AG08395 (cell line): ENCODE measurements at places on chromosomes 16 and 17.
A peak's percentile ranks its signal among the peaks of the same experiment; 100 is the strongest.

GRCh38 chr16:86590501-86591144 is 12.3 kb downstream of the FOXL1 start:
- peak; percentile 71 for DNase-seq

DNA sequence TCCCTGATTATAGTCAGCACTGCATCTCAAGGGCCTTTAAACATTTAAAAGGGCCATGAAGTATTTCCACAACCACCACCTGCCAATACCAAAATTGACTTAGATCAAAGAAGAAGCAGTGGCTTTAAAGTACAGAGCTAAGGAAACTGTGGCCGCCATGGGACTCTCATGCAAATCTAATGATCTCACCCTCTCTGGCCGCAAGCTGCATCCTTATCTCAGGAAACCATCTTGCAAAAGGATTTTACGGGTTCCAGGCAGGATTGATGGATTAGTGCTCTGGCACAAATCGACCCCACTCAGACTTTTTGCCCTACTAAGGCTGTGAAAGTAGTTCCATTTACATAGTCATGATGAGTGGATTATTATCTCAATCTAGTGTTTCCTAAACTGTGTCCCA is 22.6 kb downstream of the CDRT4 start:
- no peak for DNase-seq

- no peak for DNase-seq
Measured at GRCh38 chr16:82900559-82900958, 273.8 kb downstream of the CDH13 start.

DNA sequence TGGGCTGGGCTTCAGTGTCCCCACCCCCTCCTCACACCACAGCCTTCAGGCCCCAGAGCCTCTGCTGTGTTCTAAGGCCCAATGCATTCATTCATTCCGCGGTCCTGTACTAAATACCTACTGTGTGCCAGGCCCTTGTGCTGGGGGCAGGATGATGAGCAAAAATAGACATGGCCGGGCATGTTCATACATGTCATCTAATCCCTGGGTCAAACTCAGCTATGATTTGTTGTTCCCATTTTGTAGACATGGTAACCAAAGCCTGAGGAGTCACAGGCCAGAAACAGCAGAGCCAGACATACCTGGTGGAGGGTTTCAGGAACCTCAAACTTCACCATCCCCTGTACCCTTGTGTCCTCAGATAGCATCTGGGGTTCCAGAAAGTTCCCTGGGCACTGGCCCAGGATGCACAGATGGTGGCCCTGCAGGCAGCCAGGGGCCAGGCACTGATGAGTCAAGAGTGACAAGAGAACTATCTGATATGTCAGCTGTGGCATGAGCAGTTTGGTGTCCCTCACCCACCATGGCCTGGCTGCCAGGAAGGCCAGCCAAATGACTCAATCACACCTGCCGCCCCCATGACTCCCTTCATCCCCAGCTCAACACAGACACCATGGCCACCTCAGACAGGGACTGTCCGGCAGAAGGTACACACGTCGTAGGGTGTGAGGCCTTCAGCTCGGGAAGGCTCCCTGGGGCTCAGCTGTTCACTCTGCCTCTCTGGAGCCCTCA is 2.7 kb upstream of the RRAD start:
- DNase-seq, result no peak

GRCh38 chr16:73049091-73049490 is 1.2 kb upstream of the ZFHX3 start:
- DNase-seq, result no peak

DNA sequence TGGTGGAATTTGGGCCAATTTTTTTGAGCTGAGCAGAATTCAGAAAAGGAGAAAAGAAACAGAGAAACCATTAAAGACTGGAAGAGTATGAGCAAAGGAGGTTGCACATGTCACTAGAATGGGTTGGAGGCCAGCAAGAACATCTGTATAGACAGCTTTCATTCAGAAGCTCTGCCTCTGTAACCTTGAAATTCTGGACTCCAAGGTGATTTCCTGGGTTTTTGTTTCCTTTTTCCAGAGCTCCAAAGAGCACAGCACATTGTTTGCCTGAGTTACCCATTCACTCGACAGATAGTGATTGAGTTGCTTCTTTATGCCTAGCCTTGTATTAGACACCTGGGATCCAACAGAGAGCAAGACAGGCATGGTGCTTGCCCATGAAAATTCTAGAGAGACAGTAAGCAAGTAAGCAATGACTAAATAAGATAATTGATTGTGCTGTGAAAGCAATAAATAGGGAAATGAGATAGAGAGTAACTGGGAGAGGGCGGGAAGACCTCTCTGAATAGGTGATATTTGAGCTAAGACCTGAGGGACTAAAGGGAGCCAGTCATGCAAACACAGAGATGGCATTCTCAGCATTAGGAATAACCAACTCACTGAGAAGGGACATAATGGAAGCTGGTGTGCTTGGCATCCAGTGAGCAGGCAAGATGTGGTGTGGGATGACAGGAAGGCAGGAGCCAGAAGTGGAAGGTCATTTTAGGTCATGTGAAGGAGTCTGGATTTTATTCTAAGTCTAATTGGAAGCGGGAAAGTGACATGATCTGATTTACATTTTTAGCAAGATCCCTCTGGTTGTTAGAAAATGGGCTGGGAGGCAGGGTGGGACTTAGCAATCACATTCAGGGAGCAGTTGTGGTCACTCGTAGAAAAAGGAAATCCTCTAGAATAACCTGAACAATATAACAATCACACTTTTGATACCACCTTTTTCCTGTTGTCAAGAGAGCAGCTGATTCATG is 197.5 kb downstream of the HS3ST3A1 start:
- no peak for DNase-seq

- DNase-seq, result no peak
Measured at GRCh38 chr17:21248500-21248899, 4.7 kb downstream of the NATD1 start.

GRCh38 chr17:41002814-41003213 is 3.1 kb upstream of the KRTAP3-2 start:
- DNase-seq, result no peak

DNA sequence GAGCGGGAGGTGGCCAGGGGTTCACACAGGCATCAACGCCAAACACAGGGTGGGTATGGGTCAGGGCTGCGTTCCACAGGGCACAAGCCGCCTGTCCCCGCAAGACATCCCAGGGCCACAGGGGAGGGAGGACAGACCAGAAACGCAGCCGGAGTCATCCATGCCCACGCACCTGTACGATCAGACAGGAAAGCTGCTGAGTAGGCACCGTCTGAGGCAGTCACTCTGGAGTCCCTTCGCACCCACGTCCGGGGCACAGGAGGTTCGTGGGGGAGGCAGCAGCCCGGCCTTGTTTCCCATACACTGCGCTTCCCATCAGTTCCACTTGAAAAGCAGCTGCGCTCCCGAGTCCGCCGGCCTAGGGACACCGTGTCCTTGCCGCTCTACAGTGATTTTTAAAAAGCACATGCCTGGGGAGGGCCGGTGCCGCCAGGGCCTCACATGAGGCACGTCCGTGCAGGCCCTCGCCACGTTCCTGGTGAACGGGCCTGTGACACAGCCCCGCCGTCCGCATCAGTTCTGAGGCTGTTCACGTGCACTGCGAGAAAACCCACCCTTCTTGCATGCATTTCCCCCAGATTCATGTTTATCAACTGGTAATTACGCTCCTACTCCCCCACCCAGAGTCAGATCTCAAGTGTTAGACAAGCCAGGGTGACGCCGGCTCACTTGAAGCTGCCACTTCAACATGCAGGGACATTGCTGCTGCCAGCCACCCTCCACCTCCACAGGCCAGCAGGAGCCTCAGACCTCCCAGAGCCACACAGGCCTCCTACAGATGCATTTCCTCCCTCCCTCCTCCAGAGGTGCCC is 34.8 kb downstream of the WDR45B start:
- DNase-seq, result no peak

- peak; percentile 28 for DNase-seq
Measured at GRCh38 chr17:71184716-71185115, 936.1 kb upstream of the SOX9 start.

DNA sequence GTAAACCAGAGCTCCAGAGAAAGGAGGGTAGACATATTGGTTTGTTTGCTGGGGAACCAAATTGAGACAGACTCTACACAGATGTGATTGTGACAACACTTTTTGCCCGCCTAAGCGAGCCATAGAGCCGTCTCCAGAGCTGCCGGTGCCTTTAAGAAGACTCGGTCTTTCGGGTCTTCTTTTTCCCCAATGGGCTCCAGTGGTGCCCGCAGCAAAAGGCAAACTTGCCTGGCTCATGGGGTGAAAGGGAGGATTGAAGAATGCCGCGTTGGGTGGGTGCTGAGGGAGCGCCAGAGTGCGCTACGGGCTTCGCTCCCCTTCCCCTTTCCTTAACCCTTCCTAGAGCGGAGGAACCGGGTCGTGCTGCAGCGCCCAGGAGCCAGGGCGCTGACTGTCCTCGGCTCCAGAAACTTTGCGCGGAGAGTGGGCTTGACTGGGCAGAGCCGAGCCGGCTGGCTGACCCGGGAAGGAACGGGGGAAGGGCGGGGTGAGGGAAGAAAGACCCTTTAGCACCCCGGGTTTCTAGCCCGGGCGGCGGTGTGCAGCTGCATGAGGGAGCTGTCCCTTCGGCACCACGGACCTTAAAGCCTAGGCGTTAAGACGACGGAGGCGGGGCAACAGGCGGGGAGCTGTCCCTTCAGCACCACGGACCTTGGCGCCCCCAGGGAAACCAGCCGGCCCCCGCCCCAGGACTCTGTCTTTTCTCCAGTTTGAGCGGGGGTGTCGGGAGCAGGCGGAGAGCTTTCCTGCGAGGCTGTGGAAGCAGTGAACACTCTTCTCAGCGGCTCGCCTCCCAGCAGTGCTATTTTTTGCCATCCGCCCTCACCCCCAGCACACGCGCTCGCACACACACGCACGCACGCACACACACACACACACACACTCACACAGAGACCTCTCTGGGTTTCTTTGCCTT is at the start of gene CACNG3:
TSS of gene CACNG3 (plus strand) at position 880 of the 916 bp plus-strand sequence. CDS start 420 bp downstream, outside the sequence.
- DNase-seq, result no peak

DNA sequence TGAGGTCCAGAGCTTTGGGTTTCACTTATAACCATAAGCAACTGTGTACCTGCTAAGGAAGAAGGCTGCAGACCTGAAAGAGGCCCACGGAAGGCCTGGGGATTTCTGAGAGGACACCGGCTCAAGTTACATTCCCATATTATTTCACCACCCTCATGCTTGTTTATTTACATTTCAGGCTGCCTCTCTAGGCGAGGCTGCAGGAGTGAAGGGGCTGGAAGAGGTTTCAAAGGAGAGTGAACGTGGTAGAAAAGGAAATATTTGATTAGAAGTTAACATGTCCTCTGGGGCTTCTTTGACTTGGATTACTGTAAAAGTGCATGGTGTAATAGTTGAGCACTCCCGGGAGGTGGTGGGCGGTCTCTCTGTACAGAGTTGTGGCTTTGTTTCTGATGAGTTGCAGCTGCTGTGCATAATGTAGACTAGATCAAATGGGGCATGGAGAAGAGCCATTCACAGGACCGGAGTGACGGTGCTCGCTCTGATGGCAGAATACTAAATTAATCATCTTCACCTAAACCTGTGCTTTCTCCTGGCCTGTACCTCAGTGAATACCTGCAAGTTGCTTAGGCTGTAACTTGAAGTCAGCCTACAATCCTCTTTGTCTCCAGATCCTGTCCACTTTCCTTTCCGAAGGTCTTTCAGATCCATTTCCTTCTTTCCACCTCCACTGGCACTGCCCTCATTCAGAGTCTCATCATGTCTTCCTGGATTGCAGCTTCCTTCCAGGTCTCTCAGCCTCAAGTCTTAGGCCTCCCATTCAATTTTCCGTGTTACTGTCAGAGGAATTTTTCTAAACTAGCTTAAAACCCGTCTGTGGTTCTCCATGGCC is 1.9 kb upstream of the CPD start:
- peak; percentile 59 for DNase-seq
